ENCODE measurements at places on chromosomes 4 and X. TPM values are rescaled to one million over a fixed set of nuclear protein-coding genes. Genes with fewer than 3 reads are reported as not detected.

The MAGEA4 gene
- not detected for total RNA-seq

The PAGE1 gene
- not detected for total RNA-seq

The GUCY1A1 gene
- 33.7 TPM for total RNA-seq

The STPG2 gene
- total RNA-seq = 0.13 TPM

The DDIT4L gene
- 1.9 TPM for total RNA-seq

The NAT8L gene
- under 0.01 TPM for total RNA-seq

The ZNF185 gene
- total RNA-seq = 5.3 TPM

The ANKRD37 gene
- total RNA-seq = 1.9 TPM

The ENPEP gene
- 0.49 TPM for total RNA-seq

The EFNB1 gene
- total RNA-seq = 48.8 TPM

The HPGD gene
- total RNA-seq = not detected

The AR gene
- 0.49 TPM for total RNA-seq

The SLC30A9 gene
- 25.7 TPM for total RNA-seq

The STEEP1 gene
- 51.5 TPM for total RNA-seq

The COL4A6 gene
- total RNA-seq = 0.16 TPM

The DGKK gene
- not detected for total RNA-seq

The DDX53 gene
- total RNA-seq = not detected

The CLDN22 gene
- not detected for total RNA-seq

The ADGRA3 gene
- 1.3 TPM for total RNA-seq

The SSX4 gene
- not detected for total RNA-seq

The MTNR1A gene
- total RNA-seq = under 0.01 TPM

The HPF1 gene
- total RNA-seq = 11.3 TPM

The CT45A9 gene
- total RNA-seq = not detected

The FDCSP gene
- not detected for total RNA-seq

The CT45A3 gene
- not detected for total RNA-seq

The ERVMER34-1 gene
- total RNA-seq = 0.13 TPM

The SYN1 gene
- under 0.01 TPM for total RNA-seq

The UGT2B10 gene
- not detected for total RNA-seq

The PPEF1 gene
- total RNA-seq = not detected

The SMIM10L2A gene
- total RNA-seq = 0.50 TPM

The TMSB15B gene
- total RNA-seq = 1.9 TPM

The CYSLTR1 gene
- 0.81 TPM for total RNA-seq

The PRPS1 gene
- 20.4 TPM for total RNA-seq

The ZNF182 gene
- total RNA-seq = 2.1 TPM

The TCP11X2 gene
- total RNA-seq = not detected

The ATP2B3 gene
- not detected for total RNA-seq

The ERAS gene
- not detected for total RNA-seq
